ENCODE measurements at places on chromosomes 3 and 15.

DNA sequence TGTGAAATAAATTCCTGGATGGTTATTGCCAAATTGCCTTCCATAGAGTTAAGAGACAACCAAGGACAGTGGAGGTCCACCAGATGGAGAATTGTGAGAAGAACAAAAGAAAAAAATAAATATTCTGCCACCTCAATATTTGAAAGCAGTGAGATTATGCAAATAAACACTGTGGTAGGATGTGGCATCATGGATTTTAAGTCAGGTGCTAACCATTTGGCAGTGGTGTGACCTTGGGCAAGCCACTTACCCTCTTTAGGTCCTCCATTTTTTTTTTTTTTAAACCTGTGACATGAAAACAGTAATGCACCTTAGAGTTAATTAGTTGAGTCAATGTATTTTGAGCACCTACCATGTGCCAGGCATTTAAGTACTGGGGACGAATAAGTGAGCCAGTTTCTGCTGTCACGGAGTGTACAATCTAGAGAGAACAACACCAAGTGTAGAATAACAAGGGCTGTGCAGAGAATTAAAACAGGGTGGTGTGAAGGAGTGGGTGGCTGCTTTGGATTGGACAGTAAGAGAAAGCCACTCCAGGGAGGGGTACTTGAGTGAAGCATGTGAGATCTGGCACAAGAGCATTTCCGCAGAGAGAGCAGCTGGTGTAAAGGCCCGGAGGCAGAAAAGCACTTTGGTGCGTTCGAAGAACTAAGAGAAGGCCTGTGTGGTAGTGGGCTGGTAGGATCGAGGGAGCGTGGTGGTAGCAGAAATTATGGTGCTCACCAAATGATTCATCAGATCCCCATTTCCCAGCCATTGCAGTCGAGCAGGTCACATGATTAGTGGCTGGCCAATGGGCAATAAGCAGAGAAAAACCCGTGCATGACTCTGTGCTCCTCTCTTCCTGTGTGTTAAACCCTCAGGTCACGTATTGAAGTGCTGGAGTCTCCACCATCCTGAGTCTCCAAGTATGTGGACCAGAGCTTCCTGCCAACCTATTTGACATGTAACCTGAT lies 39.2 kb downstream of the CCK start:
- DNase-seq = no peak

DNA sequence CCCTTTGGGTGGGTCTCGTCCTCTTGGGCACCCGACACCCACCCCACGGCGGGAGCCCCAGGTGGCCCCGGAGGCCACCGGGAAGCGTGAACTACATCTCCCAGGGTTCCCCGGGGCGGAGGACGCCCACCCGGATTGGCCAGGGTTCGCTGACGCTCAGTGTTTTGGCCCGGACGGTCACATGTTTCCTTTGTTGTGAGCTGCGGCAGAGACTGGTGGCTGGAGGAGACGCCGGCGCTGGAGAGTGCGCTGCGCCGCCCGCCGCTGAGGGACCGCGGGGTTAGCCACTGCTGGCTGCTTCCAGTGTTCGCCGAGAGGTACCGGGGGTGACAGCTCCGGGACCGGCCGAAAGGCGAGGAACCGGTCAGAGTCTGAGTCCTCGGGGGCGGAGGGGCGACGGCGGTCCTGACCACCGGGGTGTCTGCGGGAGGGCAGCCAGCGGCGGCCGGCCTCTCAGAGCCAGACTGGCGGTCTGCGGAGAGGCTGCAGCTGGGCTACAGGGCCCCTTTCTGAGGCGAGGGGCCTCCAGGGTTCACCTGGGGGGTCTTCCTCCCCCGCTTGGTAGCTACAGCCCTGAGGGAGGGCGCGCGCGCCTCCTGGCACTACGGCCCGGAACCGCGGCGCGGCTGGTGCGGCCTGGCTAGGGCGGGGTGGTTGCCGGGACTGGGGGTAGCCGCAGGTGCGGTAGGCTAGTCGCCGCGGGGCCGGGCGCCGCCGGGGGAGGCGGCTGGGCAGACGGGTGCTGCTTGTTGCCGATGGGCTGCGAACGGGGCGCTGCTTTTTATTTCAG lies at the start of gene KLHL24:
TSS of gene KLHL24 (plus strand) at position 193 of the 790 bp plus-strand sequence. CDS start 14,734 bp downstream, outside the sequence.
- DNase-seq = peak; percentile 97

- DNase-seq = no peak
Observed at GRCh38 chr3:135539854-135540253, 425.7 kb upstream of the PPP2R3A start.

GRCh38 chr15:25247407-25248038 lies 191.3 kb downstream of the UBE3A start:
- DNase-seq = peak; percentile 2

- DNase-seq = peak; percentile 93
Observed at GRCh38 chr3:184786280-184786941, 25.6 kb upstream of the VPS8 start.
